ENCODE measurements at places on chromosomes 6 and 20.

DNA sequence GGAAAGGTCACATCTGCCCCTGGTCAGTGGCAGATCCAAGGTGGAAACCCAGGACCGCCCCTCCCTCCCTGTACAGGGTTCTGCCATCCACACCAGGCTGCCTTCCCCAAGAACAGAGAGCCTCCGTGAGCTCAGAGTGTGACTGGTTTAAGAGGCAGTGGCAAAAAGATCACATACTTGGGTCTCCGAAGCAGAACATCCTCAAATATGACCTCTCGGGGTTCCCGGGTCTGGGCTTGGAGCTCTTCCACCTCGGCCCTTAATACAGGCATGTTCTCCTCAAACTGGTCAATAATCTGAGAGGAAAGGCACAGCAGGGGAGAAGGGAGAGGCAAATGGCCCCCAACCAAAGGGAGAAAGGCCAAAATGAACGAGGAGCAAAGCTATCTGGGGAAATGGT, 14.8 kb downstream of the C20orf96 start:
- no peak for DNase-seq

- no peak for DNase-seq
Observed at GRCh38 chr6:170018422-170018935, 267.1 kb downstream of the ERMARD start.

DNA sequence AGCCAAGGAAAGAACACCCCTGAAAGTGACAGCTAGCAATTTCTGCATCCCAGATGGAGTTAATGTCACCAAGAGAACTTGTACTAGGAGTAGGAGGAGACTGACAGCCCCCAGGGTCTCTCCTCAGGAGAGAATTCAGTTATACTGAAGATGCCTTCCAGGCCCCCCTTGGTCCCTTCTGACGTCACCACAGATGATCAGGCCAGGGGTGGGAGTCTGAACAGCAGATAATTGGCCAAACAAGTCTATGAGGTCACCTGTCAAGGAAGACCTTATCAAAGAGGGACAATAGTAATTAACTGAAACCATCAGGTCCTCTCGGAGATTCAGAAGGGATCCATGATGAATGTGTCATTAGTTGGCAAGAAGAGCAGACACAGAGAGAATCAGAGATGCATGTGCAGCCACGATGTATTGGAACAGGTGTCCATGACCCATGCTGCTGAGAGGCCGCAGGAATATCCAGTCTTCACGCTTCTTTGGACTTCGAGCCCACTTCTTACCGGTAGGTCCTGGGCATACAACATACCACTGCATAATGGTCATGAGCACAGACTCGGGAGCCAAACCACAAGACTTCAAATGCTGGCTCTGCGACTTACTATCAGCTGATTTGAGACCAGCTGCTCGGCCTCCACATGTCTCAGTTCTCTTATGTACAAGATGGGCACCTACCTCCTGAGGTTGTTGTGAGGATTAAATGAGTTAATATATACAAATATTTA, 10.2 kb downstream of the TRIM10 start:
- DNase-seq, result peak; percentile 65

DNA sequence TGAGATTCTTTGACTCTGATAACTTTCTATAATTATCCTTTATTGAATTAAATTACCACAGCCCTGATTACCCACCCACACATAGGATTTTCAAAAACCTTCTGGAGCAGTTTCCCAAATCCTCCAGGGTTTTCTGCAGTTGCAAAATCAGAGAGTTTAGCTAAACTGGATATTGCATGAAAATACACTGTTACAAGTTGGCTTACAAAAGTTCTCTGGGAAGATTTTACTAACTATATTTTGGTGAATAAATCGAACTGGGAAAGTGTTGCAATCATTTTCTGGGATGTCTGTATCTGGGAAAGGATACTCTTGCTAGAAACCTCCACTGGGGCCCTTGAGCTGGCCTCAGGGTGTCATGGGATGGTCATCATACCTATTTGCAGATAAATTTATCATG, 97.6 kb upstream of the STMND1 start:
- DNase-seq, result no peak

GRCh38 chr6:20693466-20694063, 159.3 kb downstream of the CDKAL1 start:
- DNase-seq, result no peak

GRCh38 chr20:36543184-36544133, 2.1 kb downstream of the MYL9 start:
- DNase-seq, result peak; percentile 52

GRCh38 chr6:124968401-124968800, 6.2 kb downstream of the RNF217 start:
- no peak for DNase-seq

- DNase-seq, result no peak
Observed at GRCh38 chr6:132413499-132413802, 12.2 kb upstream of the MOXD1 start.

DNA sequence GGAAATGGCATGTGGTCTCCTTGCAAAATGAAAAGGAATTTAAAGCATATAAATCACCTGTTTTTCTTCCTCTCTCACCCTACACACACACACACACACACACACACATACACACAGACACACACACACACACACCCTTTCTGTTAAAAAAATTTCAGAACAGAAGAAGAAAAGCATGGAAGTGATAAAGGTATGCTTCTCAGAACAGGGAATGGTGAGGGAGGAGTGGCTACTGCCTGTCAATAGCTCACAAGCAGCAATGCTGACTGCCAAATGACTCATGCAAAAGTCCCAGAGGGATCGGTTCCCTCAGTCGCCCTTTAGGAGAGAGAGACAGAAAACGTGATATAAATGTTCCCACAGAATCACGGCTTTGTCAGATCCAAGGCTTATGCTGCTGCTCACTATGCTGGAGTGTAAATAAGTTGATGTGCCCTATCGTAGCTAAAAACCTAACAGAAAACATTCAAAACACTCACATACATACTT, 102.6 kb downstream of the IBTK start:
- DNase-seq, result peak; percentile 89

GRCh38 chr20:4811661-4812181, 90.0 kb downstream of the PRND start:
- no peak for DNase-seq

DNA sequence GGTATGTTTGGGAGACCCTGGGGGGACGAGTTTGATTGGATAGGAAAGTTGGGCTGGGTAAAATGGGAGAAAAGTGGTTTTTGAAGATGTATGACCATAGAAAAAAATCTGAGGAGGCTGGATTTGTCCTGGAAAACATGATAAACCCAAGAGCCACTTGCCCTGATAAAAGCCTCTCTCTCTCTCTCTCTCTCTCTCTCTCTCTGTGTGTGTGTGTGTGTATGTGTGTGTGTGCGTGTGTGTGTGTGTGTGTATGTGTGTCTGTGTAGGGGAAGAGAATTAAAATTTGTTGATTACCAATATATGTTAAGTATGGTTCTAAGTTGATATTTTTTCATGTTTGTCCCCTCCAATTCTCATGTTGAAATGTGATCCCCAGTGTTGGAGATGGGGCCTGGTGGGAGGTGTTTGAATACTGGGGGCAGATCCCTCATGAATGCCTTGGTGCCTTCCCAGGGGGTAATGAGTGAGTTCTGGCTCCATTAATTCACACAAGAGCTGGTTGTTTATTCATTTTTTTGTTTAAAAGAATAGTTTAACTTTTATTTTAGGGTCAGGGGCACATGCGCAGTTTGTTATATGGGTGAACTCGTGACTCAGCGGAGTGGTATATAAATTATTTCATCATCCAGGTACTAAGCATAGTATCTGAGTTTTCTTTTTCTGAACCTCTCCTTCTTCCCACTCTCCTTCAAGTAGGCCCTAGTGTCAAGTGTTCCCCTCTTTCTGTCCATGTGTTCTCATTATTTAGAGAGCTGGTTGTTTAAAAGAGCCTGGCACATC, 208.8 kb downstream of the TFAP2B start:
- no peak for DNase-seq

DNA sequence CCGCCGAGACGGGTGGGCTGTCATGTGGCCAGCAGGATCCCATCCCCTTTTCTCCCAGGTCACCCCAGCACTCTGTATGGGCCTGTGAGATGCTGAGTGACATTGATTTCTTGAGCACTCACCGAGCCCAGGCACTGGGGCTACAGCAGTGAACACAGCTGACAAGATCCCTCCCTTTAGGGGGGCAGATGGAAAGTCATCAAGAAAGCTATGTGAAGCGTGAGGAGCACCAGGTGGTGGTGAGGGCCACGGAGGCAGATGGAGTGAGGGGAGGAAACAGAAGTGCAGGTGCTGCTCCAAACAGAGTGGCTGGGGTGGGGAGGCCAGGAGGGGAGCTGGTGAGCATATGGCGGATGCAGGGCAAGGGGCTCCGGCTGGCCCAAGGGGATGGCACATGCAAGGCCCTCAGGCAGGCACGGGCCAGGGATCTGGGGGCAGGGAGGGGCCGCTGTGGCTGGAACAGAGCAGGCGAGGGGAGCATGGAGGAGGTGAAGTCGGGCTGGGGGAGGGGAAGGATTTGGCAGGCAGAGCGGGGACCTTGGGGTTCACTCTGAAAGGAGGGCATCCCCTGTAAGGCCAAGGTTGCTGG, 184.0 kb downstream of the BMP7 start:
- no peak for DNase-seq

GRCh38 chr6:151112130-151112529, 127.6 kb upstream of the AKAP12 start:
- DNase-seq, result no peak

GRCh38 chr6:113447088-113447831, 409.9 kb upstream of the MARCKS start:
- DNase-seq, result peak; percentile 72

- no peak for DNase-seq
Observed at GRCh38 chr6:151443454-151443853, 8.5 kb downstream of the RMND1 start.

GRCh38 chr6:131379948-131380347, 193.1 kb upstream of the ARG1 start:
- peak; percentile 83 for DNase-seq

GRCh38 chr20:52291109-52291508, 99.5 kb upstream of the ZFP64 start:
- DNase-seq, result peak; percentile 9

GRCh38 chr6:112232845-112233256, 21.5 kb downstream of the LAMA4 start:
- peak; percentile 86 for DNase-seq

DNA sequence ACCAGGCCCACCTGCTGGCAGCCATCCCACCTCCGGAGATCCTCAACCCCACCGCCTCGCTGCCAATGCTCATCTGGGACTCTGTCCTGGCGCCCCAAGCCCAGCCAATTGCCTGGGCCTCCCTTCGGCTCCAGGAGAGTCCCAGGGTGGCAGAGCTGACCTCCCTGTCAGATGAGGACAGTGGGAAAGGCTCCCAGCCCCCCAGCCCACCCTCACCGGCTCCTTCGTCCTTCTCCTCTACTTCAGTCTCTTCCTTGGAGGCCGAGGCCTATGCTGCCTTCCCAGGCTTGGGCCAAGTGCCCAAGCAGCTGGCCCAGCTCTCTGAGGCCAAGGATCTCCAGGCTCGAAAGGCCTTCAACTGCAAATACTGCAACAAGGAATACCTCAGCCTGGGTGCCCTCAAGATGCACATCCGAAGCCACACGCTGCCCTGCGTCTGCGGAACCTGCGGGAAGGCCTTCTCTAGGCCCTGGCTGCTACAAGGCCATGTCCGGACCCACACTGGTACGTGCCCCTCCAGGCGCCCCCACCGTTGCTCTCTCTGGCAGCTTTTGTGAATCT, 1.1 kb downstream of the SNAI1 start:
- DNase-seq, result peak; percentile 50

GRCh38 chr6:137717074-137718073, 149.7 kb upstream of the TNFAIP3 start:
- peak; percentile 79 for DNase-seq

GRCh38 chr6:2478200-2478599, 232.8 kb upstream of the GMDS start:
- DNase-seq, result peak; percentile 86

DNA sequence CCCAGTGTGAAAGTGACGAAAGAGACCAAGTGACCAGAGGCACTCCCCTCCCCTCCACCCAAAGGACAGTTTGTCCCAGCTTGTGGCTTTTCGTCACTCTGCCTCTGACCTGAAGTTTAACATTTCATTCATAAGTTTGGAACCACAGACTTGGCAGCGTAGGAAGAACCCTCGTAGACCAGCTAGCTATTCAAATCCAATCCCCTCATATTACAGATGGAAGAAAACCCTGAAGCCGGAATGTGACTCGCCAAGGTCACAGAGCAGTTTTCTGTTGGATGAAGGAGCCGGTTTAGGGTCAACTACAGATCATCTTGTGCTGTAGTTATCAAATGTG, 3.9 kb upstream of the SYS1 start:
- DNase-seq, result peak; percentile 91

All from astrocyte of the hippocampus (primary cell).